Ureter (tissue), 1 donor: ENCODE measurements at places on chromosomes 11 and 22.

GRCh38 chr11:115222218-115222862 is 281.9 kb downstream of the CADM1 start:
- no peak for DNase-seq

- no peak for DNase-seq
Measured at GRCh38 chr11:107683061-107683460, 28.8 kb downstream of the SLN start.

DNA sequence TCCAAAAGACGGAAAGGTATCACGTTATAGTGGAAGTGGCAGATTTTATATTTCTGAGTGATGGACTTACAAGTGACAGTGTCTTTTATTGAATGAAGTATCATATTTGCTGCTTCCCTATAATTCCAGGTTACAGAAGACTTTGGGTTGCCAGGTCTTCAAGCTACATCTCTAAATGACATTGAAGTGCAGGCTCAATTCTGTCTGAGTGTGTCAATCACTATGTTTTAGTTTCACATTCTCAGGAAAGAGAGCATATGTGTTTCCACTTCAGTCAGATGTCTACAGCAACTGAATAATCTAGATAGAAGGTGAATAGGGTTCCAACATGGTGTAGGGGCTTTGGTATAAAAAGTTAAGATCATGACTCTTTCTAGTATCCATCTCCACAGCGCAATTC is 492.7 kb upstream of the API5 start:
- DNase-seq, result no peak

DNA sequence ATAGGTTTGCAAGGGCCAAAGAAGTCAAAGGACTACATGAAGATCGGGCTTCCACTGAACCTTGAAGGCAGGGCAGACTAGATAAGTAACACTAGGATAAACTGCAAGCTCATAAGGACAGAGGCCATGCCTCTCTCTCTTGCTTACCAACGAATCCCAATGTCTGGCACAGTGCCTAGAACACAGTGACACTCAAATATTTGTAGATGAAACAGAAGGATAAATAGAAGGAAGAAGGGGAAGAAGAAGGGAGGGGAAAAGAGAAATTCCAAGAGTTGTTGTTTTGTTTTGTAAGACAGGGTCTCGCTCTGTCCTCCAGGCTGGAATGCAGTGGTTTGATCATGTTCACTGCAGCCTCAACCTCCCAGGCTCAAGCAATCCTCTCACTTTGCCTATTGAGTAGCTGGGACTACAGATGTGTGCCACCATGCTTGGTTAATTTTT is 26.9 kb downstream of the SIK3 start:
- no peak for DNase-seq

DNA sequence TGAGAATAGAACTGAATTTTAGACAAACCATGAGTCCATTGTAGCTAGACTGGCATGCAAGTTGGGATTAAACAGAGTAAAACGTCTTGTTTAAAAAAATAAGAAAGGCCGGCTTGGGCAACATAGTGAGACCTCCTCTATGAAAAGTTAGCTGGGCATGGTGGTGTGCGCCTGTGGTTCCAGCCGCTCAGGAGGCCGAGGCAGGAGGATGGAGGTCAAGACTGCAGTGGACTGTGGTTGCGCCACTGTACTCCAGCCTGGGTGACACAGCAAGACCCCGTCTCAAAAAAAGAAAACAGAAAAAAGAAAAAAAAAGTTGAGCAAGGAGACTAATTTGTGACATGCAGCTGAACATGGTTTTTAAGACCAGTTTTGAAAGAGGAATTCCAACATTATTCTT is 23.5 kb downstream of the CDPF1 start:
- DNase-seq, result no peak

GRCh38 chr11:116328391-116328790 is 444.4 kb downstream of the BUD13 start:
- no peak for DNase-seq

DNA sequence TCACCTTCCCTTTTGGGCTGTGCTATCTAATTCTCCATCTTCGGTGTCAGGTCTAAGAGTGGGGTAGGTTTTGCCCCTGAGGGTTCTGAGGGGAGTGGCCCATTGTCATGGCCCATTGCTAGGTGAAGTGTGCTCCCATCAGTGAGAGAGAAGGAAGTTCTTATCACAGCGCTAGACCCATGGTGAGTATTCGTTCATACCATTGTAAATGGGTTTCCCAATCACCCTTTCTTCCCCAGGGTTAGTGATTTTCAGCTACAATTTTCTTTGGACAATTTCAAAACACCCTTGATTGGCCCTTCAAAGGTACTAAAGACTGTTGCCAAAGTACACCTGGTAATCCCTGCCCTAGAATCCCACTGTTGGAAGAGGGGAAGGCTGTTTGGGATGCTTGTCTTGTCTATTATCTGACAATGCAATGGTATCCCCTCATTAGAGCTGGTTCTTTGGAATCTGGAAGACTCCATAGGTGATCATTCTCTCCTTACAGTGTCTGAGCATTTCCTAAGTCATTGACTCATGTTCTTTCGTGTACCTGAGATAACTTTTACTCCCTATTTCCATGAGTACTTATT is 20.2 kb downstream of the MPEG1 start:
- no peak for DNase-seq

DNA sequence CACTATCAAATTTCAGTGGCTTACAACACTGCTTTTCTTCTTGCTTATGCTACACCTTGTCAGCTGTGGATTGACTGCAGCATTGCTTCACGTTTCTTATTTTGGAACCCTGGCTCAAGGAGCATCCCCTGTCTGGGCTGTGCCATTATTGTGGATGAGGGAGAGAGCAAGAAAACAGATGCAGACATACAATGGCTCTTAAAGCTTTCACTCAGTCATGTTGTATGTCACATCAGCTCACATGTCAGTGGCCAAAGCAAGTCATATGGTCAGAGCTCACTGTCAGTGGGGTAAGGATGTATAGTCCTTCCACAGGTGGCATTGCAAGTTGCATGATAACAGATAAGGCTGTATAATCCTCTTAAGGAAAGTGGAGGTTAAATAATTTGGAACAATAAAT is 10.0 kb downstream of the ARHGEF12 start:
- DNase-seq, result no peak

- no peak for DNase-seq
Measured at GRCh38 chr11:126313826-126314225, 10.0 kb downstream of the DCPS start.

DNA sequence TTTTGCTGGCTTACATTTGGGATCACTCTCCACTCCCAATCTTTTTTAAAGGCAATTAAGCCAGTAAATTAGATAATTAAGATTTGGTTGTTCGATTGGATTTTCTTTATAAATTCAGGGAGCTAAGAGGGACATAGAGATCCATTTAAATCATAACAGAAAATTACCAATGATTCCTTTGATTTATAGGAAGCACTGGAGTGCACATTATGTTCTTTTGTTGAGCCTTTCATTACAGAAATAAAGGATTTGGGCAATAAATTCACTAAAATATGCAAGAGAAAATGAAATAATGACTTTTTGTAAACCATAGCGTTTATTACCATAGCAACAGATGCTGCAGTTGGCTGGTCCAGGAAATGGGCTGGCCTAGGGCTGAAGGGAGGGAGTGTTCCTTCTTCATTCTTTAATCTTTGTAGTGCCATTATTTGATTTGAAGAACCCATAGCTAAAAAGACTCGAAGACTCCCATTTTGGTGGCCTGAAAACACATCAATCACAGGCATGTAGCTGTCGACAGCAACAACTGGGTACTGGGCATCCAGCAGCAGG is 73.0 kb downstream of the C2CD3 start:
- DNase-seq, result no peak

GRCh38 chr11:83156996-83157593 is at the start of gene PCF11:
Gene PCF11 (plus strand): TSS chr11:83157131. CDS start chr11:83157440, 309 bp downstream.
- DNase-seq, result no peak

- DNase-seq, result no peak
Measured at GRCh38 chr11:17922416-17922788, 90.4 kb downstream of the SERGEF start.

- DNase-seq, result no peak
Measured at GRCh38 chr11:20010851-20011225, 149.4 kb downstream of the DBX1 start.

GRCh38 chr11:88555018-88555828 is 217.7 kb upstream of the CTSC start:
- peak; percentile 48 for DNase-seq

GRCh38 chr11:532986-533585 is 2.3 kb downstream of the HRAS start:
- DNase-seq, result peak; percentile 44

- DNase-seq, result no peak
Measured at GRCh38 chr22:30565341-30565740, 9.1 kb downstream of the GAL3ST1 start.

DNA sequence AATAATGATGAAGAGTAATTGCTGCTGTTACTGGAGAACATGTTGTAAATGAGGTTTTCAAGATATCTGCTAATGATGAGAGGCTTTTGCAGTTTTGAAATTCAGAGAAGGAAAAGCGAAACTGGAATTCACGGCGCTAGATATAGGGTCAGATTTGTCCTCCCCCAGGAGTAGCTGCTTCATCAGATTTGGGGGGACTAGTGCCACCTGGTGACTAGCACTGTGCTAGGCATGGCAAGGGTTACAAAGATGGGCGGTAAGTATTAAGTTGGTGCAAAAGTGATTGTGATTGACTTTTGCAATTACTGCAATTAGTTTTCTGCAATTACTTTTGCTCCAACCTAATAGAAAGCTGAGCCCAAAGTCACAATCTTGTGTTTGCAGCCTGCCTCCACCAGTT is 879.9 kb upstream of the TENM4 start:
- DNase-seq, result no peak

- DNase-seq, result peak; percentile 74
Measured at GRCh38 chr11:44621140-44621681, 55.7 kb downstream of the CD82 start.

GRCh38 chr11:27497284-27497866 is 9.2 kb downstream of the LIN7C start:
- DNase-seq, result no peak
